ENCODE measurements at places on chromosomes 5 and 9. TPM values are rescaled to one million over a fixed set of nuclear protein-coding genes. Genes with fewer than 3 reads are reported as not detected.

Gene ADAMTS6
- 20.0 TPM for total RNA-seq

Gene PCDHAC1
- 5.8 TPM for total RNA-seq

Gene TUSC1
- not detected for total RNA-seq

Gene SAXO1
- total RNA-seq: not detected

Gene GNA14
- not detected for total RNA-seq

Gene NUTM2G
- total RNA-seq: 0.15 TPM

Gene VPS13A
- total RNA-seq: 54.1 TPM

Gene PCDH12
- 0.02 TPM for total RNA-seq

Gene SPATA31D4
- not detected for total RNA-seq

- no peaks in the 10 kb centered on the region for H3K36me3 ChIP-seq
- no peak overlapping the region for H3K4me3 ChIP-seq
- no peak overlapping the region for H3K27ac ChIP-seq
- DNase-seq: no peak
- peaks cover 12% of the 10 kb centered on the region for H3K27me3 ChIP-seq
Observed at GRCh38 chr9:130556396-130557076, 22.8 kb upstream of the FUBP3 start.

DNA sequence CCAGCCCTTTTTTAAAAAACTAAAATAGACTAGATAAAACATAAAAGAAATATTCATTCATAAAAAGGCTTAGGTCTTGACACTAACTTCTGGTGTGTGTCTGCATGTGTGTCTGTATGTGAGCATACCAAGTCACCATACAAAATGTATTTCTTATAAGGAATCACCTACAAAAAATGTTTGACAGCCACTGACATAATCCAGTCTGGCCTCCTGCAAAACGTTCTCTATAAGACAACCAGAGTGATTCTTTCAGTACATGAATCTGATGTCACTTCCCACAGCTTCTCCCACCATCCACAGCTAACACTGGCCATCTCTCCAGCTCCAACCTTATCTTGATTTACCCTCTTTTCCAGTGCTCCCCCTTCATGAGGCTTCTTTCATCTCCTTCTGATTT is 192.3 kb downstream of the TLE1 start:
- H3K27ac ChIP-seq: no peak overlapping the region
- H3K4me3 ChIP-seq: no peak overlapping the region
- H3K4me1 ChIP-seq: peaks cover 47% of the 10 kb centered on the region
- DNase-seq: no peak

GRCh38 chr5:76745670-76746069 is 29.7 kb downstream of the F2R start:
- no peak for DNase-seq
- H3K4me1 ChIP-seq: no peaks in the 10 kb centered on the region
- no peak overlapping the region for H3K4me3 ChIP-seq

DNA sequence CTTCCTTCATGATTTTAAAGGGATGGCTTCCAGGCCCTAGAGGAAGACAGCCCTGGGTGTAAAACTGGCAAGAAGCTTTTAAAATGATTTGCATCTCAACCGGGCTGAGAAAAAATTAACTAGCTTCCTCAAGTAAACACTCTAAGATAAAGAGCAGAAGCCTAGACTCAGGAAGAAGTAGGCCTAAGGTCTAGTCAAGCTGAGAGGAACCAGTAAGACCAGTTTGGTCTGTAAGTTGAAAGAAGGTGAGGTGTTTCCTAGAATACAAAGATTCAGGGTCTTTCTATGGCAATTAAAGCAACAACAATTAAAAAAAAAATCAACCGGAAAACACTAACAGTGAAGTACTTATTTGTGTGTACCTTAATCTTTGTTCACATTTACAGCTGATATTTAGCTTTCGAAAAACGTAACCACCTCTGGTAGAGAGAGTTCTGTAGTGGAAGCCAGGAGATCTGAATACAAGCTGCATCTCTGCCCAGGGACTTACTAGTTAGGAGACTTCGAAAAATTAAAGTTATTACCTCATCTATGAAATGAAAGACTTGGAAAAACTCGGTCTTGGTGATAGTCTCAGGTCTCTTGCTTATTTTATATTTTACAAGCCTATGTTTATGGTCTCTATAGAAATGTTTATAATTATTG is 75.7 kb downstream of the TUSC1 start:
- H3K27ac ChIP-seq: no peak overlapping the region
- no peaks in the 10 kb centered on the region for H3K36me3 ChIP-seq
- no peak overlapping the region for H3K4me3 ChIP-seq
- peaks cover 5% of the 10 kb centered on the region for H3K27me3 ChIP-seq
- no peak for DNase-seq

DNA sequence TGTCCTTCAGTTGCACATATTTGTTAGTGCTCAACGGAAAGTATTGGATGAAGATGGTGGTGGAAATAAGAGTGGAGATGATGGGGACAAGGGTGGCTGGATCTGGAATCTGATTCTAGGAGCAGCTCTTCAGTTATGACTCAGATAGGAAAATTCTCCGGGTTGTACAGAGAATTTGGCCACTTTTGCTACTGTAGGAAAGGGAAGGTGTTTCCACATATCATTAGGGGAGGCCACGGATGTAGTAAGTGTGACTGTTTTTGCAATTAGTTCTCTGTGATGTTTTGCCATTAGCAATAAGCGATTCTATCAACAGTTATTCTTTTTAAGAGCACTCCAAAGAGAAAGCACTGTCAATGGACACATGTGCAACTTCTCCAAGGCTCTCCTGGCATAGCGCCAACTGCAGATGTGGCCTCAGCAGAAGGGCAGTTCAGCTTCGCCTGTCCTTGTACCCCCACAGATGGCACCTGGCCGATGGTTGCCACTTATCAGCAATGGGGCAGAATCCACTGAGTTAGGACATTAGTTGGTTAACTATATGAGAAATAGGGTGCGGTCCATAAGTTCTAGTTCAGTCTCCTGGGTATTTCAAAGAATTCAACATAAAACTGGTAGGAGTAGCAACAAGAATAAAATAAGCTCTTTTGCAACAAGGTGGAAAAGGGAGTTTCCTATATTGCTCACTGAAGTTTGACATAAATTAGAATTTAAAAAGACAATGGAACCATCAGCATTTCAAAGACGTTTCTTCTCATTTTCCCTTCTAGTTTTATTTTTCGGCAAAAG is 96.3 kb downstream of the ARSB start:
- H3K4me3 ChIP-seq: no peak overlapping the region
- H3K27me3 ChIP-seq: no peaks in the 10 kb centered on the region
- H3K36me3 ChIP-seq: no peaks in the 10 kb centered on the region
- DNase-seq: no peak
- peaks cover 32% of the 10 kb centered on the region for H3K4me1 ChIP-seq

DNA sequence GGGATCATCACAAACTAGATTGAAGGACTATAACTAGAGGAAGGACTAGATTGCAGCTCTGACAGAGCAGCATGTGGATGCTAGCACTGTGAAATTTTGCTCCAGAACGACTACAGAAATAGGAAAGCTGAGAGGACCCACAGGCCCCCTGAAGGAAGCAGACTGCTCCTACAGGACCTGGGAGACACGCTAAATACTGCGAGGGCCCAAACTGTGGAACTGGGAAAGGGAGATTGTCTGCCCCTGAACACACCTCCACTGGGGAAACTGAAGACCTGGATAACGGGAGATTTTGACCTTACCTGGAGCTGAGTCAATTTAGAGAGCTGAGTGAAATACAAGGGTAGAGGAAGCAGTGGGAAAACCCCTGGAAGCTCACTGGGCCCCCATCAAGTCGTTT is 19.2 kb downstream of the TRIM36 start:
- no peak overlapping the region for H3K27ac ChIP-seq
- H3K36me3 ChIP-seq: peaks cover 14% of the 10 kb centered on the region
- no peak for DNase-seq
- no peak overlapping the region for H3K4me3 ChIP-seq
- H3K4me1 ChIP-seq: no peaks in the 10 kb centered on the region

DNA sequence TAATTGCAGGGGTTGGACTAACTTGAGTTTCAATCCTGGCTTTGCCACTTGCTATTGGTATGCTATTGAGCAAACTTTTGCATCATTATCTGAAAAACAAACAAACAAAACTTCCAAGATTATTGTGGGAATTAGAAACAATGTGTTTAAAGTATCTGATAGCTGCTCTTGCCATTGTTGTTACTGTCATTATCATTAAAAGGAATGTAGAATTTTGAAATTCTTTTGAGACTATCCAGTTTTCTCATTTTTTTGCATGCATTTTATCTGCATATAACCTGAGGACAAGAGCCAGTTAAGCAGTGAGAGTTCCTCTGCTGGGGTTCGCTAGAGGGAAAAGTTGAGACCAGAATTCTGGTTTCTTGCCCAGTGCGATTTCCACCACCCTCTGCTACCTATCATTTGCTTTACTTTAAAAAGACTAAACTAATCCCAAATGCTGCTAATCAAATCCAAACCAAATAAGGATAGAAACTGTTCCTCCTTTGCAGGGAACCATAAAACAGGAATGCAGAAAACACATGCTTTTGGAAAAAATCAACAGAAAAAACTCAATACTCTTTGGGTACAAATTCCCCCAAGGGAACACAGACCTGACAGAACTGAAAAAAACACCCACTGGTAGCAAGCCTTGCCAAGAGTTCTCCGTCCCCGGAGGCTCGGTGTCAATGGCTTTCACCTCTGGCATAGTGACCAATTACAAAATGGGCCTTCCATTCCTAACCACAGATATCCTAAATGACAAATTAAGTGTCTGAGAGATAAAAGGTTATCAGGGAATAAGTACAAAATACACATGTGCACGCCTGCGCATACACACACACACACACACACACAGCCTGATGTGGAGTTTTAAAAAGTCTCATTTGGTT is 373.7 kb downstream of the ARL15 start:
- no peak for DNase-seq
- no peak overlapping the region for H3K4me3 ChIP-seq
- H3K27me3 ChIP-seq: no peaks in the 10 kb centered on the region
- H3K27ac ChIP-seq: no peak overlapping the region

DNA sequence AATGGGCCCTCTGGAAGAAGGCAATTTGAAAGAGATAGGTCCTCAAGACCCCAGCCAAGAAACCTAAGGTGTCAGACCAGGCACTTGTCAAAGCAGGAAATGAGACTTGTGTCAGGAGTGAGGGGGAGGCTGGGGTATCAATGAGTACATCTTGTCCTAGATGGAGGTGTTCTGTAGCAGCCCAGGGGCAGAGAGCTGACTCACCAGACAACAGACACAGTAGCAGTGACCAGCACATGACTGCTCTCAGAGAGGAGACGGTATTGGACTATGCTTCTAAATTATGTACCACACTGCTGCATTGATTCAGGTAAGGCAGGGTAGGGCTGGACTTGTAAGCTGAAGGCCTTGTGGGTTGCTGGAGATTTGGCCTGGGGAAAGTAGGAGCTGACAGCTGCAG is 551.2 kb upstream of the KLF4 start:
- no peaks in the 10 kb centered on the region for H3K27me3 ChIP-seq
- peaks cover 2% of the 10 kb centered on the region for H3K36me3 ChIP-seq
- DNase-seq: no peak

DNA sequence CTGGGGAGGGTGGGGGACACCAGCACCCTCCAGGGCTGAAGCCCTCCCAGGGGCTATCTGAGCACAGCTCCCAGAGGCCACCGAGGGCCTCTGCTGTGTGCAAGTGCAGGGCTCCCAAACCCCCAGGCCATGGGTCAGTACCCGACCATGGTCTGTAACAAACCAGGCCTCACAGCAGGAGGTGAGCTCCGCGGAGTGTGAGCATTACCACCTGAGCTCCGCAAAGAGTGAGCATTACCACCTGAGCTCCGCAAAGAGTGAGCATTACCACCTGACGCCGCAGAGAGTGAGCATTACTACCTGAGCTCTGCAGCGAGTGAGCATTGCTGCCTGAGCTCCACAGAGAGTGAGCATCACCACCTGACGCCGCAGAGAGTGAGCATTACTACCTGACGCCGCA is 152.9 kb upstream of the IRX2 start:
- no peak overlapping the region for H3K27ac ChIP-seq
- no peak overlapping the region for H3K4me3 ChIP-seq
- H3K36me3 ChIP-seq: no peaks in the 10 kb centered on the region

GRCh38 chr9:137269231-137269772 is 8.2 kb upstream of the TOR4A start:
- H3K27ac ChIP-seq: peak overlapping the region; percentile 71
- H3K4me1 ChIP-seq: peaks cover 40% of the 10 kb centered on the region
- H3K4me3 ChIP-seq: no peak overlapping the region
- DNase-seq: no peak
- H3K36me3 ChIP-seq: peaks cover 16% of the 10 kb centered on the region

- H3K27me3 ChIP-seq: no peaks in the 10 kb centered on the region
- DNase-seq: no peak
- H3K36me3 ChIP-seq: no peaks in the 10 kb centered on the region
- H3K4me1 ChIP-seq: no peaks in the 10 kb centered on the region
Observed at GRCh38 chr9:81069038-81069795, 620.1 kb downstream of the TLE1 start.

- H3K27ac ChIP-seq: no peak overlapping the region
- no peaks in the 10 kb centered on the region for H3K4me1 ChIP-seq
- no peak overlapping the region for H3K4me3 ChIP-seq
- H3K27me3 ChIP-seq: no peaks in the 10 kb centered on the region
- no peaks in the 10 kb centered on the region for H3K36me3 ChIP-seq
Observed at GRCh38 chr5:62791059-62791458, 212.4 kb downstream of the LRRC70 start.

DNA sequence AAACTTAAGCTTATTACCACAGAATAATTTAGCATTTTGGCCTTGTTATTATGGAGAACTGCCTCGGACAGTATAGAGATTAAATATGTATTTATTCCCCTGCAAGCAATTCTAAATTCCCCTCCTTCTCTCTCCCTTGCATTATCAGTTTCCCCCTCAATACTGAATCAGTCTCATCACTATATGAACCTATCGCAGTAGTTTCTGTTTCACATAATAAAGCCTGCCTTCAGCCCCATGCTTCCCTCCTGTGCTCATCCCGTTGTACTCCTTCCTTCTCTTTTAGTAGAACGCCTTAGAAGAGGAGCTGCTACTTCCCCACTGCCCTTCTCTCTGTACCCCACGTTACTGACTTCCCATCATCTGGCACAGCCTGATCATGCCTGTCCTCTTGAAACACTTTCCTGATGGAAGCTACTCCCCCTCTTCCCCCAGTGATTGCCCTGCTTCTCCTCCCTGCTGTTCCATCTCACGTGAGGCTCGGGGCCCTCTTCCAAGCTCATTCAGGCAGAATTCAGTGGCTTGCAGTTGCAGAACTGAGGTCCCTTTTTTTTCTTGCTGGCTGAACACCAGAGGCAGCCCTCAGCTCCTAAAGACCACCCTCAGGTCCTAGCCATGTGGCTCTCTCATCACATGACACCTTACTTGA is 93.4 kb downstream of the PPIC start:
- H3K27me3 ChIP-seq: no peaks in the 10 kb centered on the region
- no peak overlapping the region for H3K27ac ChIP-seq
- peaks cover 14% of the 10 kb centered on the region for H3K4me1 ChIP-seq
- peaks cover 3% of the 10 kb centered on the region for H3K36me3 ChIP-seq

DNA sequence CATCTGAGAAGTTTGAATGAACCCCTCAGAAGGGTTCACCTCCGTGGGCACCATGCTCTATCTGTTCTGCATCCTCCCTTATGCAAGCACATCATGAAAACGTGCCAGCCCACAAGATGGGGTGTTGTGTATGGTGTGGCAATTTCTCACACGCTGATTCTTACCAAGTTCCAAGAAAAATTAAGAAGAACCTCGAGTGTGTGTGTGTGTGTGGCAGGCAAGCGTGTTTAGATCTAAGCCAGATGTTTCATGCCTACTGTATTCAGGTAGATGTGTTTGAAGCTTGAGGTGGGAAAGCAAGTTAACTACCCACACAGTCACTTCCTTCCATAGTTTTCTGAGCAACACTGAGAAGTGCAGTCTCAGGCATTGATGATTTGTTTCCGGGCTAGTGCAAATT is 77.7 kb upstream of the GNA14 start:
- no peak for DNase-seq
- H3K4me1 ChIP-seq: peaks cover 29% of the 10 kb centered on the region
- H3K36me3 ChIP-seq: peaks cover 26% of the 10 kb centered on the region
- no peaks in the 10 kb centered on the region for H3K27me3 ChIP-seq
- H3K27ac ChIP-seq: peak overlapping the region; percentile 43
- no peak overlapping the region for H3K4me3 ChIP-seq

Data from chondrocyte (in vitro differentiated cells).